Left lobe of liver (tissue), 2 donors: ENCODE measurements at places on chromosomes 2 and 18. TPM values are rescaled to one million over a fixed set of nuclear protein-coding genes. Genes with fewer than 3 reads are reported as not detected.

- DNase-seq, result no peak
Observed at GRCh38 chr2:46814160-46814961, 101.2 kb downstream of the MCFD2 start.

- no peak for DNase-seq
Observed at GRCh38 chr2:25707927-25708590, 34.7 kb upstream of the DTNB start.

GRCh38 chr2:28296904-28297303 lies 95.8 kb upstream of the FOSL2 start:
- no peak for DNase-seq

DNA sequence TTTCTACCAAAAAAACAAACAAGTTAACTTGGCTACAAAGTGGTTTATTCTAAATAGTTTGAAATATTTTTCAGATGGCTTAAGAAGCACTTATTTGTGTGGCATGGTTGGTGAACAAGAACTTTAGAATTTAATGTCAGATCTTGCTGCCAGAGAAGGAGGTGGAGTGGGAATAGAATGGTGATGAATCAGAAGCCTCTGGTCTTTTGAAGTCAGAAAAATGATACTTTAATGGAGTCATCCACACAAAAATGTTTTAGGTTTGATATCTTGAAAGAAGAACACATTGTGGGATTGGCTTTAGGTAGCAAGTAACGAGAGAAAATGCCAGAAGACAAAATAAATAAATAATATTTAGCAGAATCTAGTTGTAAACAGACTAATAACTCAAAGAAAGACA lies 243.1 kb upstream of the FANCL start:
- no peak for DNase-seq

ABCB11 gene
- total RNA-seq, result 68.5 TPM

TLX2 gene
- total RNA-seq, result 0.08 TPM

FAM98A gene
- total RNA-seq, result 23.6 TPM
